ENCODE measurements at places on chromosomes 1 and 21.
A peak's percentile ranks its signal among the peaks of the same experiment; 100 is the strongest.

DNA sequence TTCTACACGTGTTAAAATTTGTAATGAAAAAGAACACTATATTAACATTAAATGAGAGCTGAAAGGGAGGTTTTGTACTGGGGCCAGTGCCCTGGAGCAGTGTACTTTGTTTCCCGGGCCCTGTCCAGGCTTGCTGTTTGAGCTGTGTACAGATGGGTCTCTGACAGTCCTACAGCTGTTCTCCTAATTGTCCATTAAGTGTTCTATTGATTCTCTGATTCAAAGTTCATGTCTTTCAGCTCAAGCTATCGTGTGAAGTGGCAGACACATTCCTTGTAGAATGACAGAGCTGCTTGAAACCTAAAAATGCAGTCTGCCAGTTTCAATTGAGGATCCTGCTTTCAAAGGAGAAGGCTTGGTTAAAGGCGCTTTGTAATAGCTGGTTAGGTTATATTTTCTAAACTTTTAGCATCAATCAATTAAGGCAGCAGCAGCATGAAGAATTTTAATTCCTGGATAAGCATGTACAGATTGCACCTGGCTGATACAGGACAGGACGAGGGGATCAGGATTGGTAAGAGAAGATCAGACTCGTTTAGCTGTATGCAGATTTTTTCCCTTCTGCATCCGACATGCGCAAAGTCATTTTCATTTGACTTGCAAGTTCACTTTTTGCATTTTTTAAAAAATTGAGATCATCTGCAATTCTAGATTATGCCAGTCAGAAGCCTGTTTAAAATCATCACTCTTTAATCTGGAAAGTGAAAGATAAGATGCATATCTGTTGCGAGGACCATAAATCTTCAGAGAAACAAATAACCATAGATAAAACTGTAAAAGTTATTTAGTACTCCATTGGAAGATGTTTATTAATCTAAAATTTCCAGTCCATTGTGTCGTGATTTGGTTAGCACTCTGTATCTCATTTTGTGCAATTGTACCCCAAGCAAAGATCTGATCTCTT, 98.5 kb downstream of the ATG4C start:
- no peak for DNase-seq

DNA sequence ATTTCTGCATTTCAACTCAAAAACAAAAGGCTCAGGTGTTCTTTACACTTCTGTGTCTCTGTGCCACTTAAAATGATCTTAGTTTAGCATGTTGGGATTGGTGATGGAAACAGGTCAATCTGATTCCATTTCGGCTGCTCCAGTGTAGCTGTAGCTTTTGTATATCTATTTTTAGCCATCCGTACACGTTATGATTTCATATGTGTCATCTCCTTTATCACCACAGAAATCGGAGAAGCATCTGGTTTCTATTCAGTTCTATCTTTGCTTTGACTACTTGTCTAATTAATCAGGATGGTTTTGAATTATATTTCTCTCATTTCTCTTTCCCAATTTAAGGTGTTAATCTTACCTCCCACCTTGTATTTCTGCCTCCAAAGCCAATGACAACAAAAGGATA, 41.1 kb downstream of the RGS21 start:
- peak; percentile 5 for DNase-seq

GRCh38 chr21:31654340-31654739, 5.2 kb upstream of the SOD1 start:
- DNase-seq = no peak

GRCh38 chr1:88104886-88105285, 579.2 kb upstream of the PKN2 start:
- no peak for DNase-seq

DNA sequence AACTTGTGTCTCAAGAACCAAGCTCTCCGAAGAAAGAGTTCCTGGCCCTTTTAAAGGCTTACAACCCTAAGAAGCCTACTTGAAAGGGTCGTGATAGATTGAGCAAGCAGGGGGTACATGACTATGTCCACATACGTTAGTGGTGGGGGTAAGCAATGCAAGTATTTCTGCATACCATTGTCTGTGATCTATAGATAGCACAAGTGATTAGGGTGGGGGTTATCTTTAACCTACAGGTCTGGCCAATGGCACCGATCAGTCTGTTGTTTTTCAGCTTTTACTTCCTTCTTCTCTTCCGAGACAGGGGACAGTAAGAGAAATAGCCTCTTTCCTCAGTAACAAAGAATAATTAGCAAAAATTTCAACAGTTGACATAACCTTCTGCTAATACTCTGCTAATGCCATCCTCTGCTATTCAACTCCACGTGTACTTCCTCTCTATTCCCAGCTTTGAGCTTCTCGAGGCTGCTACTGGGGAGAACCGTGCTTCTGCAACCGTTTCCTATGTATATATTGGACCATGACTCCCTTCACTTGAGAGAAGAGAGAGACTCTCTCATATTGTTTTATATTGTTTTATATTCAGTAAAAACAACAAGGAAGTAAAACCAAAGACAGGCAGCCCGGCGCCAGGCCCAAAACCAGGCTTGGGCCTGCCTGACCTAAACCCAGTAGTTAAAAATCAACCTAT, 727.7 kb upstream of the NCAM2 start:
- DNase-seq = no peak

- DNase-seq = peak; percentile 41
Observed at GRCh38 chr1:99682291-99682751, 36.4 kb downstream of the PALMD start.

- no peak for DNase-seq
Observed at GRCh38 chr1:189921613-189922012, 556.1 kb downstream of the BRINP3 start.

DNA sequence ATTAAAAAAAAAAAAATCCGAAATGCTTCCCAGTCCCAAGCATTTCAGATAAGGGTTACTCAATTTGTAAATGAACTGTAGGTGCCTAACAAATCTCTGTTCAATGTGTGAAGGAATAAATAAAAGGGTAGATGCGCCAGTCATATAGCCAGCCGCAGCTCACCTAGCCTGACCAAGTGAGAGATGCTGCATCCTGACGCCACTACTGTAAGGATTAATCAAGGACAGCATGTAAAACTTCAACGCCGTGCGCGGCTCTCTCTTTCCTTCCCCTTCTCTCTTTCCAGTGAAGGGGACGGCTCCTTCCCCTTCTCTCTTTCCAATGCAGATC, 441 bp downstream of the PPT1 start:
- no peak for DNase-seq

GRCh38 chr21:17794518-17795145, 24.5 kb downstream of the C21orf91 start:
- no peak for DNase-seq

- no peak for DNase-seq
Observed at GRCh38 chr1:165844933-165845332, 17.5 kb downstream of the UCK2 start.

DNA sequence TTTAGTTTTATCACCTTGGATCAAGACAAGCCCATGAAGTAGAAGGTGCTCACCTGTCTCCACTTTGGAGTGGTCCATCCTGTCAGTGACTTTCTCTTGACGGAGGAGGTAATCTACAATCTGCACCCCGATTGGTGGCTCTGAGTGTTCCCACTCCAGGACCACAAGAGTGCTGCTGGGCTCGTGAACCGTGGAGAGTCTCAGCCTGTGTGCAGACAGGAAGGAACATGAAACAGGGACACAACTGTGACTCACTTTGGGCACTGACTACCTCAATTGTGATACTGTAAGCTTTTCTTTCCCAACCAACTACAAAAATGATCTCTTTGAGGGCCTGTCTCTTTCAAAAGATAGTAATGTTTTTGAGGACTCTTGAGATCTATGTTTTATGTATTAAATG, 280.2 kb downstream of the ASTN1 start:
- no peak for DNase-seq

GRCh38 chr1:160748878-160749269, 9.8 kb downstream of the SLAMF7 start:
- peak; percentile 41 for DNase-seq

DNA sequence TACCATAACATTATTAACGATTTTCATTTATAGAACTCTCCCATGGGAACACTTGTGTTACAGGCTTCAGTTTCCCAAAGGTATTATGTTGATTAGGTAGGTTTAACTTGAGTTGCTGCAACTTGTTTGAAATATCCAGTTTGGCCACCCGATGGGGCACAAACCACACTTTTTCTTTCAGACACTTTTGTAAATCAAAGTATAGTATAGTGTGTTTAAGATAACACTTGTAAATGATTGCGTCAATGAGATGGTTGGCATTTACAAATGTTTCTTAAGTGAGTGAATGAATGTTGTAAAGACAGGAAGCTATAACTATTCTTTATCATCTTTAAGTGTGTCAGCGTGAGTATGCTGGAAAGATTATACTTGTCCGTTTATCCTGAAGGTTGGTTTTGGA, 4.3 kb downstream of the XPR1 start:
- no peak for DNase-seq

All from HT1080 (cell line).